Stimulated activated CD4-positive, alpha-beta T cell treated with anti-CD3 and anti-CD28 coated beads, Interleukin-1b, Interleukin-23, amount 100 ng/mL, for 4 hours (primary cell): ENCODE measurements at places on chromosomes 1 and 21.

- no peak for DNase-seq
Measured at GRCh38 chr1:185401019-185401418, 84.0 kb upstream of the IVNS1ABP start.

DNA sequence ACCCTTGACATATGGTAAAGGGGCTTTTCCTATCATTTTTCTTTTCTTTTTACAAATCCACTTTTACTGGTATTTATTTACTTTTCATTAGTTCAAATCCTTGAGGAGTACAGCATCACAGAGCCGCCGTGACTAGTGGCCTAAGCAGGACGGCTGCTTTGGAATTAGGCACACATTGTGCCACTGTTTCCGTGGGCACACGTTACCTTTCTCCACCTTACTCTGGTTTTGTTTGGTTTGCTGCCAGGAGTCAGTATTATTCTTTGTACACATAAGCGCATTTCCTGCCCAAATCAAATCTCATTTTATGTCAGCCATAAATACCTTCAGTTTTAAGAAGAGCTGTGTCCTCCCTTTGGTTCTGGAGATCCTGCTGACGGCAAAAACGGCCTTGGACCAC lies 31.2 kb downstream of the SCCPDH start:
- DNase-seq: no peak

- DNase-seq: peak; percentile 17
Measured at GRCh38 chr1:233790662-233791371, 113.7 kb upstream of the SLC35F3 start.

GRCh38 chr1:217540321-217540720 lies 90.6 kb downstream of the GPATCH2 start:
- no peak for DNase-seq

GRCh38 chr1:96722161-96722922 lies 758 bp downstream of the PTBP2 start:
- peak; percentile 43 for DNase-seq

DNA sequence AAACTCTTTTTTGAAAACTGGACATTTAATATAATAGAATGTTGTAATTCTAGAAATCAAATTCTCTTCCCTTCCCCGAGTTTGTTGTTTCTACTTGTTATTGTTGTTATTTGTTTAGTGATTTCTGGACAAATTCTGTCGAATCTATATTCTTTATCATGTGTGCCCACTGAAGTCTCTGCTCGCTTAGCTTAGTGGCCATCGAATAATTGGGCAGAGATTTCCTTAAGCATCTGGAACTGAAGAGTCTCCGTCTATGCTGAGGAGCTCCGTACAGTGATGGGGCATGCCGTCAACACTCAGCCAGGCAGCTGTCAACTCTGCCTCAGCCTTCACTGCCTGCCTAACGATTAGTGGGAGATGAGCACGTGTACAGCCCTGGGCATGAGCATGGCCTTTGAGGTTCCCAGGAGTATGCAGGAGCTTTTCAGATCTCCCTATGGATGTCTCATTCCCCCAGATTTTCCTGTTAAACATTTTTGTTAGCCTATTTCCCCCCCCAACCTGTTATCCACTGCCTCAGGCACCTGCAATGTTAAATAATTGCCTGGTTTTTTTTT lies 66.8 kb downstream of the SLX9 start:
- DNase-seq: no peak
